ENCODE measurements at places on chromosomes 2 and 18. TPM values are rescaled to one million over a fixed set of nuclear protein-coding genes. Genes with fewer than 3 reads are reported as not detected.

LOXL3 gene
- polyA plus RNA-seq: 55.2 TPM

SNX17 gene
- polyA plus RNA-seq: 183 TPM

MEIS1 gene
- polyA plus RNA-seq: 44.4 TPM

FASTKD1 gene
- polyA plus RNA-seq: 15.7 TPM

TUBB8B gene
- not detected for polyA plus RNA-seq

GREB1L gene
- 1.9 TPM for polyA plus RNA-seq

NCKAP1 gene
- 58.9 TPM for polyA plus RNA-seq

NPHP1 gene
- polyA plus RNA-seq: 9.4 TPM

MRPL19 gene
- polyA plus RNA-seq: 55.2 TPM

ACOXL gene
- polyA plus RNA-seq: not detected

- no peak for DNase-seq
- no peaks in the 10 kb centered on the region for H3K27me3 ChIP-seq
- no peak overlapping the region for H3K4me3 ChIP-seq
- H3K36me3 ChIP-seq: peaks cover 49% of the 10 kb centered on the region
These were observed 40.4 kb upstream of the RBM44 start for GRCh38 chr2:237758185-237758584.

DNA sequence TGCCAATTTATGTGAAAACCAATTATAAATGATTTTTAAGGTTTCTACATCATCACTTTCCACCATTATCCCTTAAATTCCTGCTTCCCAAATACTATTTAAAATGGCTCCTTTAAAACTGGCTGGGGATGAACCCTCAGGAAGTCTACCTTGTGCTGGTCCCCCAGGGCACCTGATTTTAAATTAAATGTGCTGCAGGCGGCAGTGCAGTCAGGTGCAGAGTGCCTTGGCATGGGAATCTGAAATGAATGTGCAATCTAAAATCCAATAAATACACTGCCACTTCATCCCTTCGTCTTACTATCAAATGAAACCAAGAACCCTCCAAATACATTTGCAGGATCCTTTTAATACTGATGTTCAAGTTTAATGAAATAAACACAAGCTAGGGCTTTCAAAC is 61.8 kb downstream of the C2orf76 start:
- H3K27me3 ChIP-seq: no peaks in the 10 kb centered on the region
- no peak for DNase-seq
- H3K36me3 ChIP-seq: no peaks in the 10 kb centered on the region
- 0 out of 2 replicates have a peak, but pooled peaks cover 9% of the 10 kb centered on the region for H3K4me1 ChIP-seq
- H3K4me3 ChIP-seq: no peak overlapping the region

- H3K36me3 ChIP-seq: no peaks in the 10 kb centered on the region
- no peak overlapping the region for H3K4me3 ChIP-seq
- peak; percentile 37 for DNase-seq
- no peaks in the 10 kb centered on the region for H3K4me1 ChIP-seq
- no peaks in the 10 kb centered on the region for H3K27me3 ChIP-seq
- H3K27ac ChIP-seq: no peak overlapping the region
These were observed 117.6 kb upstream of the KLF7 start for GRCh38 chr2:207283356-207283755.

GRCh38 chr18:48542513-48543181 is 3.8 kb downstream of the CTIF start:
- no peak overlapping the region for H3K4me3 ChIP-seq
- peaks cover 64% of the 10 kb centered on the region for H3K4me1 ChIP-seq
- DNase-seq: no peak
- peak overlapping the region; percentile 92 for H3K27ac ChIP-seq

DNA sequence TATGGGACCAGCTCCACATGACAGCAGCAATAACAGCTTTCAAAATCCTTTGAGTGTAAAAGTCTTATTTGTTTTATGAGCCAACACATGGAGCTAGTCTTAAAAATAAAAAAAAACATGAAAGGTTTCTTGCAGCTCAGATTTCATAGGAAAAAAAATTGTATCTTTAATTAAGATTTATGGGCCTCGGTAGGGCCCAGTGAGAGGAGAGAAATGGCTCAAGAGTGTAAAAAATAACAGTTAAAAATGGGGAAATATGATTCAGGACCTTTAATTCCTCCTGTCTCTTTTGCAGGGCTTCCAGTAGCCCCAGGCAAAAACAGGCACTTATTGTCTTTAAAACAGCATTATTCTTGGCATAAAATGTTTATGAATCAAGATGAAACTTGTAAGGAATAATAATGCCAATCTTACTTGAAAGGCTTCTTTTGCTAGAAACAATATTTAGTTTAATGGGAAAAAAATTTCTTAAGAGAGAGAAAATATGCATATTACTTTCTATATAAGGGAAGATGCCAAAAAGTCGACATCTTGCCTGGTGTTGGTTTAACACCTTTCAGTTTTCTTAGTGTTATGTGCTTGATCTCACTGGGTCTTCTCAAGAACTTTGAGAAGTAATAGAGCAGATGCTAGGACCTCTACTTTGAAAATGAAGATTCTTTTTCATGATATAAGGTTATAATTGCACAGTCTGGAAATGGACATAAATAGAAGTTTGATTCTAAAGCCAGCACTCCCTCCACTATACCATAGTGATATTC is 71.3 kb upstream of the SETBP1 start:
- no peaks in the 10 kb centered on the region for H3K4me1 ChIP-seq
- no peak overlapping the region for H3K4me3 ChIP-seq
- no peak overlapping the region for H3K27ac ChIP-seq
- H3K27me3 ChIP-seq: no peaks in the 10 kb centered on the region
- H3K36me3 ChIP-seq: no peaks in the 10 kb centered on the region

DNA sequence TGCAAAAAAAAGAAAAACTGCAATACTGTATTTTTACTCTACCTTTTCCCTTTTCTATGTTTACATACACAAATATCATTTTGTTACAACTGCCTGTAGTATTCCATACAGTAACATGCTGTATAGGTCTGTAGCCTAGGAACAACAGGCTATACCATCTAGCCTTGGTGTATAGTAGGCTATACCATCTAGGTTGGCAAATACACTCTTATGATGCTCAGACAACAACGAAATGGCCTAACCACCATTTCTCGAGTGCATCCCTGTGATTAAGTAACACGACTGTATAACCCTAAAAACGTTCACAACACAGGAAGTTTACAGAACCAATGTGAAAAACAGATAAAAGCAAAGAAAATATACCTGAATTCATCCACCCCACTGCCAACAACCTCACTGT is 64.0 kb downstream of the MEMO1 start:
- no peak overlapping the region for H3K4me3 ChIP-seq
- no peak overlapping the region for H3K27ac ChIP-seq
- H3K36me3 ChIP-seq: no peaks in the 10 kb centered on the region
- peaks cover 17% of the 10 kb centered on the region for H3K4me1 ChIP-seq
- no peak for DNase-seq
- no peaks in the 10 kb centered on the region for H3K27me3 ChIP-seq

DNA sequence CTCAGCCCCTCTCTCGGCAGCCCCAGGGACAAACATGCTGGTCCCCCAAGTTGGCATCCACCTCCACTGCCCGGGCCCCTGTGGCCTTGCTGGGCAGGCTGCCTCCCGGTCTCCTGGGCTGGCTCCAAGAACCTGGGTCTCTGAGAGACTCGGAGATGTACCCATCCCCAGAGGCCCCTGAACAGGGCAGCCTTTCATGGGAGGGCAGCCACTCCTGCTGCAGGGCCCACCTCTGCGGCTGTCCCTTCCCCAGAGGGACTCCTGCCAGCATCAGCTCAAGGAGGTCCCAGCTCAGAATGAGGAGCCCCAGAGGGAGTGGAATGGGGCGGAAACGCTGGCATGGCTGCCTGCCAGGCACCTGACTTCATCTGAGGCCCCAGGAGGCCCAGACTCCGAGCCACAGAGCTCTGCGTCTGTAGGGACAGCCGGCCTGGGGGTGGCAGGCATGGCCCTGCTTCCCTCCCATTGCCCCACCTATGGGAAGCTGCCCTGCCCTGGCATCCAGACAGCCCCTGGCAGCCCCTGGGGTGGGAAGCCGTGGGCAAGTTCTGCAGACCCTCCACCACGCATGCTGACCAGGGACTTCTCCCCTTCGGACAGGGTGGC is 857 bp upstream of the CROCC2 start:
- H3K27ac ChIP-seq: no peak overlapping the region
- H3K4me3 ChIP-seq: no peak overlapping the region
- H3K36me3 ChIP-seq: no peaks in the 10 kb centered on the region

DNA sequence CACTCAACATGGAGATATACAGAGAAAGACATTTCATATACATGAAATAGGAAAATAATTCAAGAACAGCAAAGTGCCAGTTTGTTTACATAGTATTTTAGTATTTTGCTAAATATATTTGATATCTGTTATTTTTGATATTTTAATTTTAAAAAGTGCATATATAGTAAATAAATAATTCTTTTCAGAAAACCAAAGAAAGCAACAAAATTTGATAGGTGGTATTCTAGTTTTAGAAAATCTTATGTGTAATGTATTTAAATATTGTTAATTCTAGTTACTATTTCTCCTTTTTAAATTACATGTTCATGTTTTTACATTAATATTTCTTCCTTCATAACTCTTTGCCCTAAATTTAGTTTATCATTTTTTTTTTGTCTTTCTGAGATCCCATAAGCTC is 34.5 kb upstream of the FAM171B start:
- H3K36me3 ChIP-seq: peaks cover 35% of the 10 kb centered on the region
- DNase-seq: no peak
- no peak overlapping the region for H3K4me3 ChIP-seq
- H3K27me3 ChIP-seq: no peaks in the 10 kb centered on the region
- no peak overlapping the region for H3K27ac ChIP-seq

GRCh38 chr2:2932692-2933305 is 444.8 kb downstream of the EIPR1 start:
- no peaks in the 10 kb centered on the region for H3K4me1 ChIP-seq
- no peak overlapping the region for H3K27ac ChIP-seq
- H3K4me3 ChIP-seq: no peak overlapping the region
- DNase-seq: no peak

- H3K4me1 ChIP-seq: no peaks in the 10 kb centered on the region
- no peak for DNase-seq
These were observed 79.1 kb upstream of the UBE2E3 start for GRCh38 chr2:180901331-180901730.

GRCh38 chr2:1299043-1299442 is 114.2 kb upstream of the TPO start:
- no peak overlapping the region for H3K4me3 ChIP-seq
- H3K27ac ChIP-seq: no peak overlapping the region
- no peaks in the 10 kb centered on the region for H3K36me3 ChIP-seq
- DNase-seq: no peak
- H3K4me1 ChIP-seq: no peaks in the 10 kb centered on the region

DNA sequence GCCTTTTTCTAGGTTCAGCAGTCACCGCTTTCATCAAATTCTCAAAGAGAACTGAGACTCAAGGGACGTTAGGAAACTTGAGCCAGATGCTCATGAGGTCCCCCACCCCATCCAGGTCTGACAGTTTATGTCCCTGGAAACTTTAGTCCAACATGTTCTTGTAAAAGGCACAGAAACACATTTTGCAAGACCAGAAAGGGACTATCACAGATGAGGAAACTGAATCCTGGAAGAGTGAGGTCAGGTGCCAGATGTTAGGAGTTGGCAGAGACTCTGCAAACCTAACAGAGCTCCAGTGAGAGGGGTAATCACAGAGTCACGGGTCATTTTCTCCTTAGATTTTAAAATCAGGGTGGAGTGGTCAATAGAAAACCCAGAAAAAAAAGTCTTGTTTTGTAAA is 76.6 kb downstream of the RDH14 start:
- peaks cover 9% of the 10 kb centered on the region for H3K4me1 ChIP-seq
- H3K4me3 ChIP-seq: no peak overlapping the region
- no peaks in the 10 kb centered on the region for H3K27me3 ChIP-seq
- no peaks in the 10 kb centered on the region for H3K36me3 ChIP-seq

DNA sequence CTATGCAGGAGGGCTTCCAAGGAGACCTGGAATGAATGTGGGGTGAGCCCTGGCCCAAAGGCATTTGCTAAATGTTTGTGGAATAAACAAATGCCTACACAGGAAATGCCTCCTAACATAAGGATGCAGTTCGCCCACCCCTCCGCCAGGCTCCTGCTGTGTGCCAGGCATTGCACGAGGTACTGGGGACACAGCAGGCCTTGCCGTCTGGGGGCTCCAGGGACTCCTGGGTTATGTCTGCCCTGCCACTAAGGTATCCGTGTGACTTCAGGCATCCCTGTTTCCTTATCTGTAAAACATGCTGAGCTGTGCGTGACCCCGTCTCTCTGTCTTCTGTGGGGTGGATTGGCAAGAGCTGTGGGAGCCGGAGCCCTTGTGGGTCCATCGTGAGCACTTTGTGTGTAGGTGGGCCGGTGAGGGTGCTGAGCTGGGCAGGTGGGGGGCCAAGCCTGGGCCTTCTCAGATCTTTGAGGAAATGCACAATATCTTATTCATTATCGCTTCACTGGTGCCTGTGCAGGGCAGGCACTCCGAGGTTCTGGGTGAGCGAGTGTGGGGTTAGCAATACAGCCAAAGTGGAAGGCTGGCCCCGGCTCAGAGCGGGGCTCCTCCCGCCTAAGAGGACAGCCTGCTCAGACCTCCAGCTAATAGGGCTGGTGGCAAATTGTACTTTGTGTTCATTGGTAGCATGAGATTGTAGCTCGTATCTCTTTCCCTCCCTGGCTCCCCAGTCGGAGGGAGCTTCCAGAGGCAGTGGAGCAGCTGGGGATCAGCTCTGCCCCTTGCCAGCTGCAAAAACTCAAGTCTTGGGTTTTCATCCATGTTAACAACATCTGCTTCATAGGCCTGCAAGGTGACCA is 126.8 kb downstream of the GLI2 start:
- no peaks in the 10 kb centered on the region for H3K36me3 ChIP-seq
- DNase-seq: no peak
- peak overlapping the region; percentile 69 for H3K27ac ChIP-seq
- no peak overlapping the region for H3K4me3 ChIP-seq

- peak overlapping the region; percentile 44 for H3K4me3 ChIP-seq
- H3K36me3 ChIP-seq: no peaks in the 10 kb centered on the region
- peaks cover 44% of the 10 kb centered on the region for H3K4me1 ChIP-seq
- no peaks in the 10 kb centered on the region for H3K27me3 ChIP-seq
These were observed 4.6 kb upstream of the RNF181 start for GRCh38 chr2:85590950-85591349.

- H3K27ac ChIP-seq: no peak overlapping the region
- H3K4me3 ChIP-seq: no peak overlapping the region
- no peaks in the 10 kb centered on the region for H3K27me3 ChIP-seq
These were observed 29.6 kb downstream of the FAM168B start for GRCh38 chr2:131063501-131064283.

GRCh38 chr2:201929281-201930026 is 104.2 kb upstream of the FZD7 start:
- DNase-seq: no peak
- H3K27ac ChIP-seq: no peak overlapping the region
- peaks cover 40% of the 10 kb centered on the region for H3K4me1 ChIP-seq
- H3K4me3 ChIP-seq: no peak overlapping the region

GRCh38 chr18:48790226-48790863 is 160.4 kb downstream of the SMAD7 start:
- H3K36me3 ChIP-seq: peaks cover 14% of the 10 kb centered on the region
- H3K4me1 ChIP-seq: 0 out of 2 replicates have a peak, but pooled peaks cover 4% of the 10 kb centered on the region
- H3K27ac ChIP-seq: no peak overlapping the region
- DNase-seq: no peak
- H3K4me3 ChIP-seq: no peak overlapping the region
- no peaks in the 10 kb centered on the region for H3K27me3 ChIP-seq

- no peaks in the 10 kb centered on the region for H3K36me3 ChIP-seq
- H3K27me3 ChIP-seq: no peaks in the 10 kb centered on the region
- H3K4me1 ChIP-seq: peaks cover 26% of the 10 kb centered on the region
- no peak for DNase-seq
These were observed 7.3 kb upstream of the MLPH start for GRCh38 chr2:237479747-237480146.

- no peaks in the 10 kb centered on the region for H3K4me1 ChIP-seq
- DNase-seq: no peak
- H3K27ac ChIP-seq: no peak overlapping the region
- H3K36me3 ChIP-seq: no peaks in the 10 kb centered on the region
- H3K27me3 ChIP-seq: no peaks in the 10 kb centered on the region
These were observed 103.5 kb downstream of the LBH start for GRCh38 chr2:30334762-30335363.

- no peaks in the 10 kb centered on the region for H3K36me3 ChIP-seq
- no peak overlapping the region for H3K27ac ChIP-seq
- no peak overlapping the region for H3K4me3 ChIP-seq
- DNase-seq: no peak
These were observed 33.7 kb upstream of the PDIA6 start for GRCh38 chr2:10846110-10846861.
